ENCODE measurements at places on chromosomes 2 and 18.

GRCh38 chr2:186636800-186637496, 47.1 kb downstream of the ITGAV start:
- DNase-seq, result no peak

DNA sequence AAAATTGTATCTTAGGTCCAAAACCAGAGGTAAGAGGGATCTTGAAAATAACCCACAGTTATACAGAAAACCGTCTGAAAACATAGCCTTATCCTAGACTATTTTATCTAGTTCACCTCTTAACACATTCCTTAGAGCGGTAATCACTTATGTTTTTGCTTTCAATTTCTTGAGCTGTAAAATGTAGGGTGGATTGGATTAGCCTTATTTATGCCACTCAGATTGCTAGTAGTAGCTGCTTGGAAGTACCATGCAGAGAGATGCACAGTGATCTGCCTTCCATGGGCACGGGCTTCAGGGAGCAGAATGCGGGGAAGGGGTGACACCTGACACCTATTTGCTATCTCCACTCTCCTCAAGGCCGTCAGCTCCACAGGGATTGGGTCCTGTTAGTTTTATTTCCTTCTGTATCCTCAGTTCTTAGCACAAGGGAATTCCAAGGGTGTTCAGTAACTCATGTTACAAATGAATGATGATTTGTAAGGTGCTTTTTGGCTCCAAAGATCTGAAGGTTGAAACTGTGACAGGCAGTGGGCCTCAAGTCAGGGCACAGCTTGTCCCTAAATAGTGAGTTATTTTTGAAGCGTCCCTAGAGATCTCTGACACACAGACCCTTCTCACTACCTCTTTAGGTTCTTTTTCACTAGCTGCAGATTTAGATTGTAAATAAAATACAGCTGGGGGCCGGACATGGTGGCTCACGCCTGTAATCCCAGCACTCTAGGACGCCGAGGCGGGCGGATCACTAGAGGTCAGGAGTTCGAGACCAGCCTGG, 64.0 kb upstream of the PMAIP1 start:
- no peak for DNase-seq

DNA sequence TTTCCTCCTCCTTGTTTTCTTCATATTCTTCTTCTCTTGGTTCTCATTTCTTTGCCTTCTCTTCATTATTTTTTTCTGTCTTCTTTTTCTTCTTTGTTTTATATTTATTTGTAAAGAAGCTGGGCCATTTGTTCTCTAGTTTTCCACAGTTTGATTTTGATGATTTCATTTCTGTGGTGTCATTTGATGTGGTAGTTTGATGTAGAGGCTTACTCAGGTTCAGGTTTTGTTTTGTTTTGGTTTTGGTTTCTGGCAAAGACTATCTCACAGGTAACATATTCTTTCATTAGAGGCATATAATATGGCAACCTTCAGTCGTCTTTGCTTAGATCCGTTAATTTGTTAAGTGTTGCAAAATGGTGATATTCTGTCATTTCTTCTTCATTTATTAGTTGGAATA, 75.3 kb downstream of the BABAM2 start:
- DNase-seq, result no peak

GRCh38 chr18:76451396-76452331, 43.4 kb downstream of the ZNF516 start:
- DNase-seq, result no peak

- no peak for DNase-seq
Measured at GRCh38 chr18:46401486-46402070, 255.4 kb downstream of the LOXHD1 start.

GRCh38 chr2:52141076-52141475, 1109.1 kb upstream of the NRXN1 start:
- DNase-seq, result no peak

DNA sequence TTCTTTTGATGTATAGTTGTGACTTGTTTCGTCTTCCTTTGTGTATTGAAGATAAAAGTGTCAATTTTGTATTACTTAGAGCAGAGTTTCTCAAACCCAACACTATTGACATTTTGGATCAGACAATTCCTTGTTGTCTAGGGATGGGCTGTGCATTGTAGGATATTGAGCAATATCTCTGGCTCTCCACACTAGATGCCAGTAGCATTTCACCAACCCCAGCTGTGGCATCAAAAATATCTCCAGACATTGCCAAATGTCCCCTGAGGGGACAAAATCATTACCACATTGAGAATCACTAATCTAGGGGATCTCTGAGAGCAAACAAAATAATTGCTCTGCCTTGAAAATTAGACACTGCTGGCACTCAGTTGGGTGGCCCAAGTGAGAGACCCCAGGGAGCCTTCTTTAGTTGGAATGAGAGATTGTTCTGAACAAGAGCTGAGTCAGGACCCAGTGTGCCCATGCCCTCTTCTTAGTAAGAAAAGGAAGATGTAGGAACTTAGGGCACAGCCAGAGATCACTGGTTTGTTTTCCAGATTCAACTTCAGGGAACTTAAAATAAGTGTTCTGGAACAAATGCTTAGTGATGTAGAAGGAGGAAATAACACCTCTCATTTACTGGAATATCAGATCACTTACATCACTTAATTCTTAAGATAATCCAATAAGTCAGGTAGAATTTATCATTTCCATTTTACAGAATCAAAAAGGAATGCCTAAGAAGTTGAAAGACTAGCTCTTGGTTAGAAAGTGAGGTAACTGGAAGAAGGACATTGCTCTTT, 466.6 kb upstream of the TNP1 start:
- no peak for DNase-seq

GRCh38 chr2:62465741-62466502, 40.1 kb downstream of the TMEM17 start:
- DNase-seq, result no peak

DNA sequence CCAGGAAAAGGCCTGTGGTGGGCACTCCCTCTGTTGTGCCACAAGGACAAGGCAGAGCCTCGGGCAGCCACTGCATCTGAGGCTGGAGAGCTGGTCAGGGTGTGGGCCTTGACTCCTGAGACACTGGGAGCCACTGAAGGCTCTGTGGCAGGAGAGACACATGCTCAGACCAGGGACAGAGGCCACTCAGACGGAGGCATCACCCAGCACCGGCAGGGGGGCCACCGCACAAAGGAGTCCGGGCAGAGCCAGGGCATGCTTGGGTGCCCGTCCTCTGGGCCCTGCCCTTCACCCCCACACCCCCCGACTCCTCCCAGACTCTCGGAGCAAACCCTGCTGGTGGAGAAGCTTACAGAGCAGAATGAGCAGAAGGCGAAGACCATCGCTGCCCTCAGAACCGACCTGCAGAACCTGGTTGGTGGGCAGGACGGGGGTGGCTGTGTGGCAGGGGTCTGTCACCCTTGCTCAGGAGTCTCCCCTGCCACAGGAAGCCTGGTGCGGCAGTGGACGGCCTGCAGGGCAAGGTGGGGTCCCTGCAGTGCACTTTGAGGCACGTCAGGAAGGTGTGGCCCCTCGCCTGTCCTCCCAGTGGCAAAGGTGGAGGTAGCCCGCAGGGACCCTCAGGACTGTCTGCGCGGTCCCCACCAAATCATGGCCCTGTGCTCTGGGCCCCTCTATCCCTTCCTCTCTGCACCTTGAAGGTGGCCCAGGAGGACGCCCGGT, 26.0 kb downstream of the CROCC2 start:
- no peak for DNase-seq

DNA sequence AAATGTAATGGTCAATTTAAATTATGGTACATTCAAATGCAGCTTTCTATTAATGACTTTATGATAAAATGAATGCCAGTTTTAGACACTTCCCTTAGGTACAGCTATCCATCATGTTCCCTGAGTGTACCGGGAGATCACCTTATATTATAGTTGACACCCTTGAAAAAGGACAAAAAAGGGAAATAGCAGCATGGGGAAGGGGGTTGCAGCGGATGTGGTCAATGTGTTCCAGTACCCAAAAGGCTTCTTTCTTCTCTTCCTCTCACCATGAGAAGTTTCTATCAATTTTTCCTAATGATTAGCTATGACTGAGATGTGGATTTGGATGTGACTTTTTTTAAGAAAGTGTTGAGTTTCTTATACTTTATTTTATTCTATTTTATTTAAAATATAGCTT, 154.4 kb downstream of the CCDC85A start:
- no peak for DNase-seq

- DNase-seq, result no peak
Measured at GRCh38 chr2:108224022-108224421, 15.7 kb upstream of the SULT1C3 start.

- DNase-seq, result no peak
Measured at GRCh38 chr2:179467111-179467510, 202.5 kb upstream of the SESTD1 start.

DNA sequence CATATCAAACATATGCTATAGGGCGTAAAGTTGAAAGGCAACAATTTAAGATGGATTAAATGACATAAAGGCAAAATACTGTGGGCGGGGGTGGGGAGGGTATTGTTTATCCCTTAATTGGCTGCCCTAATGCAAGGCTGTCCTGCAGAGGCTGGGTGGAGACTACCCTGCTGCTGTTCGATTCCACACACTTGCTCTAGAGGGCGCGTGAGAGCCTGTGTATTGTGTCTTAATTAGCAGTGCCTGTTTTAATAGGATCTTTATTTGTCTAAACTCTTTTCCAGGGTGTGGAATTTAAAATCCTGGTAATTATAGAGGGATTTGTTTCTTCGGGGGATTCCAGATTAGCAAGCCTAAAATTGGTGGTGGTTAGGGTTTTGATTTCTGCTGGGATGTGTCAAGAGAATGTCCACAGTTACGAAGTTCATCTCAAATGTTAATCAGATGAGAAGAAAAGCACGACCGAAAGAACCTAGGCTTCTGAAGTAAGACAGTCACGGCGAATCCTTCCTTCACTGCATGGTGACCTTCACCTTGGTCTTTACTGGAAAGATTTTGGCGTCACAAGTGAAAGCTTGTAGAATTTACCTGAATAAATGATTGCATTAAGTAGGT, 103.5 kb upstream of the MAP3K20 start:
- no peak for DNase-seq

- DNase-seq, result no peak
Measured at GRCh38 chr2:230230087-230230486, 4.6 kb downstream of the SP140 start.

DNA sequence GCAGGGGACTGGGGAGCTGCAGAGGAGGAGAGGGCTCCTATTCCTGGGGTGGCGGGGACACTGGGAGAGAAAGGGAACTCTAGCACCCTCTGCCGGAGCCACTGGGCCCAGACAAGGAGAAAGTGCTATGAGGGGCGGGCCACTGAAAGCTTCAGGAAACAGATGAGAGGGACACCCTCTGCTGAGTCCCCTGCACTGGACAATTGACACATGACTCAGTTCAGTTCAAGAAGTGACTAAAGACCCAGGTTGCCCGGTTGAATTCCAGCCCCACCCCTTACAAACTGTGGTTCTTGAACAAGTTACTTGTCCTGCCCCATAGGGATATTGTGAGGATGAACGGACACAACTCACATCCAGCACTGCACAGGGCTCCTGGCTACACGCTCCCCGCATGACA, 5.0 kb downstream of the RUFY4 start:
- no peak for DNase-seq

GRCh38 chr2:237181844-237182243, 96.2 kb downstream of the COPS8 start:
- DNase-seq, result no peak

- DNase-seq, result no peak
Measured at GRCh38 chr2:127429844-127430425, 11.7 kb downstream of the PROC start.

GRCh38 chr18:50372743-50373142, 2.1 kb upstream of the SKA1 start:
- DNase-seq, result no peak

GRCh38 chr2:17538844-17539554, 1.5 kb upstream of the VSNL1 start:
- no peak for DNase-seq

DNA sequence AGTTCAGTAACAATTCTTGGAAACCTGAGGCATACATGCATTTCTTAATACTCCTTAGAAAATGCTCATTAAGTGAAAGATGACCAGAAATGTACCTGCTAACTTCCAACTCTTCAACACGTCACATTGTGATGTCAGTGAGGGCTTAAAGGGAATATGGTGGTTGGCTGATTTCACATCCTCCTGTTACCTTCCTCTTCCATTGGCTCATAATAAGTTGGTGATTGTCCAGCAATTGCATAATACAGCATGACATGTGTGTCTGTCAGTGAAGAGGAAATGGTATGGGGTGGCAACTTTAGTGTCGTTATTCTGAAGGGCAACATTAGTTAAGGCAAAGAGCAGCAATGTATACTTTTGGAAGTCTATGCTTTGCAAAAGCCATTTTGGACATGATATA, 26.0 kb downstream of the PLEK start:
- no peak for DNase-seq

GRCh38 chr2:1665761-1666505, 78.4 kb downstream of the PXDN start:
- DNase-seq, result no peak

DNA sequence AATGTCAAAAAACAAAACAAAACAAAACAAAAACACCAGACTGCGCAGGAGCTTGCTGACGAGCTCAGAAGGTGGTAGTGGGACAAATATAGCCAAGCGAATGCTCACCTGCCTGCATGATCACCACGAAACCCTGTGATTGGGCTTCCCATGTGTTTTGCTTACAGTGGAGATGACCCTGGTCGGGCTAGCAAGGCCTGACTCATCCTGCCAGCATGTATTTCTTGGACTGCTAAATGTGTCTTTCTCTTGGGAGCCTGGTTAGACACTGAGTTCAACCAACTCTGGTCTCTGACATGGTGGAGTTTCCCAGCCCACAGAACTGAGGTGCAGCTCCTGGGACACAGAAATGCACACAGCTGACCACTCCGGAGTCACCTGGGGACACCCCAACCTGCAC, 30.7 kb upstream of the DUSP2 start:
- no peak for DNase-seq

DNA sequence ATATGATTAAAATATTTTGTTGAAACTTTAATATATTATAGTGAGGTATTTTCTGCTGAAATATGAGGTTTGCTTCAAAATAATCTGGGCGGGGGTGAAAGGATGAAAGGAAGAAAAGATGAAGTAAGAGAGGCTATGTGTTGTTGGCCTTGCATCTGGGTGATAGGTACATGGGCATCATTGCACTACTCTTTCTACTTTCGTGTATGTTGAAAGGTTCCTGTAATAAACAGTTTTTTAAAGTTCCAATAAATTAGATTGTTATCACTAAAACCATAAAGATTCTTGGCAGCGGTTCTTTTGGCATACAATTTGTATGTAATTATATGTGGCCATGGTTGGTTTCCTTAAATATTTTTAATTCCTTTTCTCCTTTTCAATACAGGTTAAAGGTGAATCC, 23.6 kb upstream of the MSH2 start:
- DNase-seq, result no peak

GRCh38 chr2:6441800-6442199, 423.9 kb downstream of the CMPK2 start:
- no peak for DNase-seq

- DNase-seq, result no peak
Measured at GRCh38 chr2:223829128-223829527, 8.3 kb downstream of the AP1S3 start.

GRCh38 chr2:197515315-197515738, 539 bp upstream of the MOB4 start:
- no peak for DNase-seq

GRCh38 chr2:233795735-233796171, 17.6 kb downstream of the MROH2A start:
- DNase-seq, result no peak

GRCh38 chr18:79485788-79486355, 90.1 kb downstream of the NFATC1 start:
- DNase-seq, result no peak

- DNase-seq, result no peak
Measured at GRCh38 chr2:72576459-72576858, 249.4 kb downstream of the EXOC6B start.

- DNase-seq, result no peak
Measured at GRCh38 chr18:54671291-54671881, 80.3 kb downstream of the DYNAP start.

- no peak for DNase-seq
Measured at GRCh38 chr18:34807106-34807796, 97.2 kb downstream of the DTNA start.
